Glutamatergic neuron (in vitro differentiated cells): ENCODE measurements at places on chromosomes 3 and 15. TPM values are rescaled to one million over a fixed set of nuclear protein-coding genes. Genes with fewer than 3 reads are reported as not detected.

DNA sequence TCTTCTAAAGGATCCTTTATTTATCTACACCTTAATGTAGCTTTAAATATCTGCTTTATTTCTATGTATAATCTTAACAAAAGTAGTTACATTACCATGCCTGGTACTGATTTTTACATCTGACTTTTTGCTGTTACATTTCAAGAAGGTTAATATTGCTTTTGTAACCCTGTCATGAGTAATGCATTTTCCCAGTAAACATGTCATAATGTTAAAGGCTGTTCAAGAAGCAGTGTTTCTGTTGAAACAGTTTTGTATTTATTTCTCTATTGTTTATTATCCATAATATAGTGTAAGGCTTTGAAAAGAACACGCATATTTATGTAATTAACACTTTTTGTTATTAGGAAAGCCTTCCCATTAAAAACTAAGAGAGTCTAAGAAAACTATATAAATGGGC is 98.5 kb upstream of the SOX2 start:
- H3K4me1 ChIP-seq: peaks cover 46% of the 10 kb centered on the region
- no peak overlapping the region for H3K27ac ChIP-seq
- H3K27me3 ChIP-seq: peaks cover 4% of the 10 kb centered on the region
- H3K36me3 ChIP-seq: no peaks in the 10 kb centered on the region

DNA sequence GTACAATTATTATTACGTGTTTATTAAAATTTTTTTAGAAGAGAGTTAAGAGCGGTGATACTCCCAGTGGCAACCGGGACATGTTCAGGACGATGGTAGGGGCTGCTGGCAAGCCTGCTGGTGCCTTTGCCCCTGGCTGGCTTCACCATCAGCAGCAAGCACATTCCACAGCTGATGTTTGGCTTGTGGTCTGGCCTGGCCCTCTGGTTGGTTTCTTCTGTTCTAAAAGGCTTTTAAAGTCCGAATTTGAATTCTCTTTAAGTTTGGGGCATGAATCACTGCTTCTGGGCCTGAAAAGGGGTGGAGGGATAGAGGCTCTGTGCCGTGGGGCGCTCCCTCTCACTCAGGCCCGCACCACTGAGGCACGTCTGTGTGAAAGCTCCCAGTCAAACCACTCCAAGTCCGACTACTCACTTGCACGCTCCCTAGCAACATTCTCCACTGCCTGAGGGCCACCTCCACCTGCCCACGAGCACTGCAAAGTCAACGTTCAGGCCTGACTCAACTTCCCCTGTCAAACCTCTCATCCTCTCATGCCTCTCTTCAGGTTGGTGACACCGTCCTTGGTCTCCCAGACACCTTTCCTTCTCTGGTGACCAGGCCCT is 10.1 kb downstream of the ITGA11 start:
- peaks cover 6% of the 10 kb centered on the region for H3K27me3 ChIP-seq
- H3K4me1 ChIP-seq: peaks cover 5% of the 10 kb centered on the region
- no peak for DNase-seq

- no peak for DNase-seq
- H3K27me3 ChIP-seq: peaks cover 3% of the 10 kb centered on the region
- peaks cover 3% of the 10 kb centered on the region for H3K4me1 ChIP-seq
- H3K27ac ChIP-seq: no peak overlapping the region
Observed at GRCh38 chr15:100278596-100279380, 63.0 kb downstream of the ADAMTS17 start.

GRCh38 chr3:9864200-9864927 is 15.7 kb downstream of the CIDEC start:
- peak overlapping the region; percentile 11 for H3K4me3 ChIP-seq
- peaks cover 5% of the 10 kb centered on the region for H3K4me1 ChIP-seq
- peak overlapping the region; percentile 82 for H3K27ac ChIP-seq
- no peaks in the 10 kb centered on the region for H3K27me3 ChIP-seq
- no peaks in the 10 kb centered on the region for H3K36me3 ChIP-seq

DNA sequence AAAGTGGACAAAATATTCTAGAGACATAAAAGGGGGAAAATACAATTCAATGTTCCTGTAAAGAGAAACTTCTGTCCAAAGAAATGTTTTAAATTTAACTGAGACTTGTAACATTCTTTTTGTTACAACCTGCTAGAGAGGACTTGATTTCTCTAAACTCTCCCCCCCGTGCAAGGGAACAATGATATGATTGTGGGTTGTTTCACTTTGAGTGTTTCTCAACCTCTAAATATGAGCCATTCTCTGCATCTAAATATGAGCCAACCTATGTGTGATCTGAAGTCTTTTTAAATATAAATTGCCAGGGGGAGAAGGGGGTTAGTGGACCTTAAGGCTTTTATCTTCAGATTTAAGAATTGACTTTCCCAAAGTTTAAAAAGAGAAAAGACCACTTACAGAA is 14.6 kb downstream of the ZNF860 start:
- no peaks in the 10 kb centered on the region for H3K27me3 ChIP-seq
- H3K27ac ChIP-seq: no peak overlapping the region
- no peak for DNase-seq
- H3K4me3 ChIP-seq: no peak overlapping the region

DNA sequence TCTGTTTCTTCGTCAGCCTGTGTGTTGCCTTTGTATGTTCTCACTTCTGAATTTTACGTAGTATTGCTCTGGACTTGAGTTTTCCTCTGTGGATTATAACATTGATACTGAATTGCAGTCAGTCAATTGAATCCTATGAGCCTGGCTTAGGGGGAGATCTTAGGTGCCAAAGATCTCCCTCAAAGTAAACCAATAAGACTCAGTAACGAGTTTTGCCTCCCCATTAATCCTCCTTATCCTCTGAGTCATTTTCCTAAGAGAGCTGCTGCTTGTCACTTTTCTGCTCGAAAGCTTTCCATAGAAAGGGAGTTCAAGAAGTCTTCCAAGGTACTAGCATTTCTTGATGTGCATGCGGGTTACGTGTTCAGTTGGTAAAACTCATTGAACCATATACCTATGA is 126.4 kb downstream of the CHDH start:
- H3K4me3 ChIP-seq: no peak overlapping the region
- peaks cover 5% of the 10 kb centered on the region for H3K27me3 ChIP-seq
- peaks cover 5% of the 10 kb centered on the region for H3K36me3 ChIP-seq
- peaks cover 10% of the 10 kb centered on the region for H3K4me1 ChIP-seq
- DNase-seq: no peak
- H3K27ac ChIP-seq: no peak overlapping the region

- H3K36me3 ChIP-seq: no peaks in the 10 kb centered on the region
- no peak overlapping the region for H3K4me3 ChIP-seq
- no peak for DNase-seq
- peaks cover 3% of the 10 kb centered on the region for H3K4me1 ChIP-seq
- no peak overlapping the region for H3K27ac ChIP-seq
Observed at GRCh38 chr3:55554634-55555425, 67.7 kb upstream of the WNT5A start.

GRCh38 chr3:100100425-100100824 is 13.9 kb downstream of the FILIP1L start:
- H3K4me1 ChIP-seq: no peaks in the 10 kb centered on the region
- no peak overlapping the region for H3K4me3 ChIP-seq
- no peaks in the 10 kb centered on the region for H3K27me3 ChIP-seq
- no peaks in the 10 kb centered on the region for H3K36me3 ChIP-seq

Gene CIP2A
- 8.2 TPM for total RNA-seq

Gene ZNF660
- 35.4 TPM for total RNA-seq

DNA sequence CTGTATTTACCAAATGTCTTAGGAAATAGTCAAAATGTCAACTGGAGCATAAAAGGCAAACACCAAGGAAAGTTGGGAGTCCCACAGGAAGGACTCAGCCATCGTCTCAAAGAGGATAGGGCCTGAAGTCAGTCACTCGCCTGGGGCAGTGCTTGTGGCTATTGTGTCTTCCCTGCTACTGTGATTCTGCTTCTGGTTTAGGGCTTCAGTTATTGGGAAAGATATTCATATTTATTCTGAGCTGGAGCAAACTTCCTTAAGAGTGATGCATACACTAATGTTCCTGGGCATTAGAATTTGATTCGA is 118.1 kb downstream of the EDEM1 start:
- DNase-seq: no peak
- no peak overlapping the region for H3K27ac ChIP-seq
- no peaks in the 10 kb centered on the region for H3K4me1 ChIP-seq

GRCh38 chr3:184676927-184677326 is 34.9 kb downstream of the MAGEF1 start:
- peaks cover 7% of the 10 kb centered on the region for H3K27me3 ChIP-seq
- no peaks in the 10 kb centered on the region for H3K36me3 ChIP-seq
- no peak for DNase-seq

Gene RBP2
- total RNA-seq: not detected

- peaks cover 10% of the 10 kb centered on the region for H3K27me3 ChIP-seq
- DNase-seq: no peak
- H3K36me3 ChIP-seq: no peaks in the 10 kb centered on the region
- peaks cover 16% of the 10 kb centered on the region for H3K4me1 ChIP-seq
- no peak within 1 kb of the TSS for H3K27ac ChIP-seq
Observed at GRCh38 chr3:46701181-46701939, at the start of gene TMIE. Gene TMIE, plus strand, starts transcription at chr3:46701392. Its CDS starts 96 bp downstream, at chr3:46701488.

DNA sequence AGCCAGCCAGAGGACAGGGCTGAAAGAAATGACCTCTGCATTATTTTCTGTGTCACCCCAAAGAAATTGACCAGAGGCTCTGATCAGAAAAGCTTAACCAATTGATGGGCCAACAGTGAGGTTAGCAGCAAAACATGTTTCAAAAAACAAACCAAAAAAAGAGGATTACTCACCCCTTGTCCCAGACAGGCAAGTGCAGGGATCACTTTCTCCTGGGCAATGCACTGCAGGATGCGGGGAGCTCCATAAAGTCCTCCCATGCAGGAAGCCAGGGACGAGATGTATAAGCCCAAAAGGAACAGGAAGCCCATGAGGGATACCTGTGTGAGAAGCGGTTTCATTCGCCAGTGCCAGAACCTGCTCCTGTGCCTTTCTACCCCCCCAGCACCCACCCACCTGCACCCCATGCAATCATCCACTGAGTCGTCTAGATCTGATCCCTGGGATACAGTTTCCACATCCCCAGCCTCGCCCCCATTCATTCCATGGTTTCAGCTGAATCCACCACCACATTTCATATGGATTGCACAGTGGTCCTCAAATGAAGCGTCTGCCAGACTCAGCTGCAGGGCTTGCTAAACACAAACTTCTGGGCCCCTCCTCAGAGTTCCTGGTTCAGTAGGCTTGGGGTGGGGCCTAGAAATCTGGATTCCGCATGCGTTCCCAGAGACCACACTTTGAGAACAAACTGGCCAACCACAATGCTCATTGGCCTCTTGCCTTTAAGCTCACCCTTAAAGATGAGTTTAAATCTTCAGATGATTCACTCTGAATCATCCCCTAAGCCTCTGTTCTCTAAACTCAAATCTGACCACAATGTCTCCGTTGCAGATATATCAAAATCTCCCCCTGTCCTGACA is 54.4 kb upstream of the HEG1 start:
- DNase-seq: no peak
- no peaks in the 10 kb centered on the region for H3K36me3 ChIP-seq
- no peaks in the 10 kb centered on the region for H3K4me1 ChIP-seq
- H3K4me3 ChIP-seq: no peak overlapping the region

DNA sequence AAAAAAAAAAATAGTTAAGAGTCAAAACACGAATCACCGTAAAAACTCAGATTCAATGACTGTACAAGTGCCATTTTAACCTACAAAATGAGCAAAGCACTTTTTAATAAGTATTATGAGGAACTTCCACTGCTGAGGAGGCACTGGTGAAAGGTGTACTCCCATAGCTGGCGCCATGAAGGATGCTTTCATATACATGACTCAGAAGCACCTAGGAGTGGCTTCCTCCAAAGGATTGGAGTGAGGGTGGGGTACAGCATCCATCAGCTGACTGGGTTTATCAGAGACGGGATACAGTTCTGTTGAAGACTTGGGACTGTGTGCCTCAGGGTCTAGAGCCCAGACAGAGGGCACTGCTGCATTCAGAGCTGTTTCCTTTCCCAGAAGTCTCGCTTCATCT is 60.9 kb upstream of the MEX3B start:
- no peak overlapping the region for H3K4me3 ChIP-seq
- no peak overlapping the region for H3K27ac ChIP-seq
- peaks cover 3% of the 10 kb centered on the region for H3K36me3 ChIP-seq
- no peak for DNase-seq
- H3K27me3 ChIP-seq: peaks cover 2% of the 10 kb centered on the region

Gene GLDN
- total RNA-seq: 0.56 TPM

GRCh38 chr3:159005137-159005536 is 203.3 kb downstream of the MFSD1 start:
- H3K27me3 ChIP-seq: no peaks in the 10 kb centered on the region
- H3K36me3 ChIP-seq: no peaks in the 10 kb centered on the region
- H3K27ac ChIP-seq: no peak overlapping the region
- no peak for DNase-seq
- H3K4me3 ChIP-seq: no peak overlapping the region
- H3K4me1 ChIP-seq: peaks cover 3% of the 10 kb centered on the region

GRCh38 chr15:99021694-99022093 is 14.1 kb upstream of the PGPEP1L start:
- peaks cover 4% of the 10 kb centered on the region for H3K27me3 ChIP-seq
- H3K27ac ChIP-seq: no peak overlapping the region
- H3K4me1 ChIP-seq: peaks cover 3% of the 10 kb centered on the region
- H3K4me3 ChIP-seq: no peak overlapping the region
- H3K36me3 ChIP-seq: no peaks in the 10 kb centered on the region

Gene ALDH1A2
- total RNA-seq: not detected

Gene TTC14
- total RNA-seq: 64.6 TPM

DNA sequence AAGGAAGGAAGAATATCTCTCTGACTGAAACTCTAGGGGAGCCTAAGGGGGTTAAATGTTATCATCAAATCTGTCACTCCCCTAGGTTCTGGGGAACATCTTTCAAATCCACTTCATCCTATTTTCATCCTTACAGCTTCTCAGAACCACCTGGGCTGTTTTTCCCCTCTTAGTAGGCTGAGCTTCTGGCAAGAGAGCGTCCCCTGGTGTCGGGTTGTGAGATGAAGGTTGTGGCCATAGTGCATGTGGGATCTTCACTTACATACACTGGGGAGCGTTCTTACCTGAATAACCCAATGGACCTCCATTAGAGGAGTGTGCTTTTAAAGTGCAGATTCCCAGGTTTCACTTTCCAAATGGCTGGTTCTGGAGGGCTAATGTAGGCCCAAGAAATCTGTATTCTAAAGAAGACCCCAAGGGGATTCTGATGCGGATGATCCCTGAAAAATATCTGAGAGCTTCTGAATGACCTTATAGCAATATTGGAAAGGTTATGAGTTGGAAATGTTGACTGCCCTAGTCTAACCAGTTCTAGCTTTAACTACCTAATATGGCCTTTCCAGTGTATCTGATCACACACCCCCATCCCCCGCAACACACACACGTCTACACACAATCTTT is 663.7 kb downstream of the AGBL1 start:
- H3K36me3 ChIP-seq: peaks cover 3% of the 10 kb centered on the region
- H3K4me1 ChIP-seq: no peaks in the 10 kb centered on the region
- no peak overlapping the region for H3K4me3 ChIP-seq
- H3K27me3 ChIP-seq: no peaks in the 10 kb centered on the region
